HuH-7.5 (cell line): ENCODE measurements at places on chromosomes 2 and 18.

GRCh38 chr2:42819160-42819559 is 26.8 kb upstream of the HAAO start:
- DNase-seq, result no peak

DNA sequence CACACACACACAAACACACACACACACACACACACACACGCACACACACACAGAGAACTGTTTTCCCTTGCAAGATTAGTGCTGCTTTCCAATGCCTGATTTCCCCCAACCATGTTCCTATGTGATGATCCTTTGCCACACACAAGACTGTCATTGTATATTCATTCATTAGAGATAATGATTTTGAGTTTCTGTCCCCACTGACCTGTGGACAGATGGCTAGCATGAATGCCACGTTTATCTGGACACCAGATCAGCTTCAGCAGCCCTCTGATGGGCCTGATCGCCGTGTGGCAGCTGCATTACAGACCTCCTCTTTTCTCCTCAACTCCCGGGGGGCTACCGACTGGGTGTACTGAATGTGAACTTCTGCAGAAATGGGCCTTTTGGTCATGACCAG is 353.0 kb downstream of the MYCN start:
- no peak for DNase-seq

DNA sequence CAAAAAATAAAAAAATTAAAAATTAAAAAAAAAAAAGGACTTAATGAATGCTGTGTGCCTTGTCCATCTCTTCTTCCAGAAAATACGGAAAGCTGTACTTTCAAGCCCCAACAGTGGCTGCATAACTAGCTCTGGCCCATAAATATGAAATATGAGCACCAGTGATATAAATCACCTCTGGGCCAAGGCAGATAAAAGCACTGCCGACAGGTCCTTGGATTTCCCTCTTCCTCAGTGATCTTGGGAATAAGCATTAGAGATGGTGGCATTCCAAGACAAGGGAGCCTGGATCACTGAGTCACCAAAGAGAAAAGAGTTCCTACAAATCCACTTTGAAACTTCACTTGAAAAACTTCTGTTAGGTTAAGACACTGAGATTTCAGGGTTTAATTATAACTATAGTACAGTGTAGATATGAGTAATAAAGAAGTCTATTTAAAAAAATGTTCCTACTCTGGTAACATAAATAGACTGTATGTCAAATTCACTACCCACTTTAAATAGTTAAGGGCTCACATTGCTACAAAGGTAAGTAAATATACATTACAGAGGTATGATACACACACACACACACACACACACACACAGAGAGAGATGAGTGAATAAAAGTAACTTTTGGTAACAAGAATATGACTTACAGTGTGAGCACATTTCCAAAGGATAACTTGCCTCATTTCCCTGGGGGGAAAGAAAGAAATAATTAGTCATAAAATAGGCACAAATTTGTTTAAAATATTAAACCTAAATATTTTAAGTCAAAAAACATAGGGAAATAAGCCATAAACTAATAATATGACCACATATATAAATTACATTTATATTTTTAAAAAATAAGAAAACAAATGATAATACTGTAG is 35.6 kb downstream of the PPP3R1 start:
- DNase-seq, result no peak

- DNase-seq, result no peak
Observed at GRCh38 chr2:85812094-85812735, 58.4 kb downstream of the ATOH8 start.
